Activated CD4-positive, CD25-positive, alpha-beta regulatory T cell (primary cell): ENCODE measurements at places on chromosomes 1 and 21.

GRCh38 chr21:17105932-17106331, 406.9 kb upstream of the CXADR start:
- DNase-seq, result no peak

DNA sequence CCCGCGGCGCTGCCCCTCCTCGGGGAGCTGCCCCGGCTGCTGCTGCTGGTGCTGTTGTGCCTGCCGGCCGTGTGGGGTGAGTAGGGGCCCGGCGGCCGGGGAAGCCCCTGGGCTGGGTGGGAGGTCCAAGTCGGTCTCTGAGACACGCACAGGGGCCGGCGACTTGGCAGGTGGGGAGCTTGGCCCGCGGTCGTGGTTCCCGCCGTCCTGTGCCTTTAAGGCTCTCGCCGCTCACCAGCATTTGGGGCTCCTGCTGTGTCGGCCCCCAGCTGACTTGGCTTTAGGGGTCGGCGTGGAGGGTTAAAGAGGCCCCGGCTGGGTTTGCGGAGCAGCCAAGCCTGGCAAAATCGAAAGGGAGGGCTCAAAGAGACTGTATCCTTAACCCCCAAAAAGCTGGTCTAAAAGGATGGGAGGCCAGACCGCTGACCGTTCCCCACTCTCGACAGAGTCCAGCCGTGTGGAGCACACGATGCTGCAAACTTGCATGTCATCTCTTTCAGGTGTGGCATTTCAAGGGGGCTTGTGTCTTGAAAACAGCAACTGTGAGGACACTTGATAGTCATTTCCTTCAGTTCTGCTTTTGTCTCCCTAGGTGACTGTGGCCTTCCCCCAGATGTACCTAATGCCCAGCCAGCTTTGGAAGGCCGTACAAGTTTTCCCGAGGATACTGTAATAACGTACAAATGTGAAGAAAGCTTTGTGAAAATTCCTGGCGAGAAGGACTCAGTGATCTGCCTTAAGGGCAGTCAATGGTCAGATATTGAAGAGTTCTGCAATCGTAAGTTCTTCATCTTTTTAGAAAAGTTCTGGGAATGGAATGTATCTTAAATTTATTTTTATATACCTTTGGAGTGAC, 540 bp downstream of the CD55 start:
- DNase-seq, result peak; percentile 61

- DNase-seq, result no peak
Observed at GRCh38 chr1:219460896-219461815, 151.7 kb downstream of the ZC3H11B start.

DNA sequence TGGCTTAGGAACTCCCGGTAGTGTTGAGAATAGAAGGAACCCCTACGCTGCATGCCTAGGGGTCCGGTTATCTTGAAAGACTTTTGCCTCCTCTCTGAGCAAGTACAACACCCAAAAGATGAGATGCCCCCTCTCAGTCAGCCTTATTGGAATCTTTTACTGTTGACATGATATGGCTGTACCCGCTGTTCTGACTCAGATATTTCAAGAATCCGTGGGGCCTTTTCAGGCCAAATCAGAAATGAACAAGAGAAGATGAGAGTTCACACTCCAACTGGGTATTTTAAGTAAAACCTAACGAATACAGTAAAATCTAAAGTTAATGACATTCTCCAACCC, 164.2 kb downstream of the PPIAL4G start:
- DNase-seq, result no peak

- DNase-seq, result no peak
Observed at GRCh38 chr21:42671778-42672593, 18.6 kb downstream of the PDE9A start.
